ENCODE measurements at places on chromosomes 1 and 21.

DNA sequence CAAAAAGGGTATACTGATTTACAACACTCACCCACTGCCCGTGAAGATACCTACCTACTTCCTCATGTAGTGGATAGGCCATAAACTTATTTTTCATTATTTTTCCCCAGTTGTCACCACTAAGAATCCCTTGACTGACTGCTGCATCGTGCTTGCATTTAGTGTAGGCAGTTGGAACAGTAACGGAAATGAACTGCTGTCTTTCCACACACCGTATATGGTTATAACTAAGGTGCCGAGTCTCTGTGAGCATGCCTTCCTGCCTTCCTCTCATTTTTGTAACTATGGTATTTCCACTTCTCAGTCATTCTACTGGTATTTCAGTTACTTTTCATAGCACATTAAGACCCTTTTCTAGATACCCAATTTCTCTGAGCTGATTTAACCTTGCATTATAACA, 36.4 kb downstream of the SLC35F3 start:
- DNase-seq: no peak

- no peak for DNase-seq
Observed at GRCh38 chr1:34155860-34156259, 9.2 kb downstream of the CSMD2 start.

DNA sequence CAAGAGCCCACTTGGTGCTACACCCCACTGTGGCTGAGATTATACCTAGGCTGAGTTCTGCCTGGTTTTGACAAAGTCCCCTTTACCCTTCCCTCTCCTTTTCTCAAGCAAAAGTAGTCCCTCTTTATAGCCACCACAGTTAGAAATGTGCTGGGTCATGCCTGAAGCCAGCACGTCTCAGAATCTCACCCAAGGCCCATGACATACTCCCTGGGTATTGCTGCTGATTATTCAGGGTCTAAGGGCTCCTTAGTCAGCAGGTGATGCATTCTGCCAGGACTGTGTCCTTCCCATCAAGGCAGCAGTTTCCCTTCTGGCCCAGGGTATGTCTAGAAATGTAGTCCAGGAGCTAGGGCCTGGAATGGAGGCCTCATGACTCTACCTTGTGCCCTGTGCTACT, 67.3 kb upstream of the COX20 start:
- DNase-seq: no peak

DNA sequence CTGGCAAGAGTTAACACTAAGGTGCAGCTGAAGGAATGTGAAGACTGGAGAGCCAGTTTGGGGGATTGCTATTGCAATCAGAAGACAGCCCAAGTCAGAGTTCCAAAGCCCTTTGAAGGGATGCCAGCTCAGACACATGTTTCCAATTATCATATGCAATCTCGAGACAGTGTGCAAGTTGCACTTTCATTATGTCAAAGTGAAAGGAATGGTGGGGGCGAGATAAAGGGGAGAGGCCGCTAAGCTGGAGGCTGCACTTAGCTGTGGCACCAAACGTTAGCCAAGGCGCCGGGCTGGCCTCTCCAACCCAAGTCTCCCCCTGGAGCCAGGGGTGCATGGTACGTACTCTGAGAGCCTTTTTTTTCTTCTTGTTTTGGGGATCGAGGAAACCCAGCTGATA, 58.0 kb downstream of the NGF start:
- DNase-seq: no peak

DNA sequence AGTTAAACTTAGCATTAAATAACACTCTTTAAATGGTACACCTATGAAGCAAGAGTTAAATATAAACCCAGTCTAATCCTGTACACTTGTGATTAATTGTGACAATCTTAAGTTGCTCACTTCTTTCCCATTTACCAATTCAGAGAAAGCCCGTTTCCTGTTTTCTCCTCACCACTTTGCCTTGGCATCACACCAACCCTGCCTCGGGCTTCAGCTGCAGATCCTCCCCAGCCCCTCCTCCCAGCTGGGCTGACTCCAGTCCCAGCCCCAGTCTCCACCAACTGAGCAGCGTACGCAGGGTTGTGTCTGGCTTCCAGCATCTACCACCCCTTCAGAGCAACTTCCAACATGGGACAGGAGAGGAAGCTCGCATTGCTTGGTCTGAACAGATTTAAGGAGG, 4.1 kb downstream of the PYCR2 start:
- no peak for DNase-seq
